Pons (tissue), 1 donor: ENCODE measurements at places on chromosomes 11 and 22.

DNA sequence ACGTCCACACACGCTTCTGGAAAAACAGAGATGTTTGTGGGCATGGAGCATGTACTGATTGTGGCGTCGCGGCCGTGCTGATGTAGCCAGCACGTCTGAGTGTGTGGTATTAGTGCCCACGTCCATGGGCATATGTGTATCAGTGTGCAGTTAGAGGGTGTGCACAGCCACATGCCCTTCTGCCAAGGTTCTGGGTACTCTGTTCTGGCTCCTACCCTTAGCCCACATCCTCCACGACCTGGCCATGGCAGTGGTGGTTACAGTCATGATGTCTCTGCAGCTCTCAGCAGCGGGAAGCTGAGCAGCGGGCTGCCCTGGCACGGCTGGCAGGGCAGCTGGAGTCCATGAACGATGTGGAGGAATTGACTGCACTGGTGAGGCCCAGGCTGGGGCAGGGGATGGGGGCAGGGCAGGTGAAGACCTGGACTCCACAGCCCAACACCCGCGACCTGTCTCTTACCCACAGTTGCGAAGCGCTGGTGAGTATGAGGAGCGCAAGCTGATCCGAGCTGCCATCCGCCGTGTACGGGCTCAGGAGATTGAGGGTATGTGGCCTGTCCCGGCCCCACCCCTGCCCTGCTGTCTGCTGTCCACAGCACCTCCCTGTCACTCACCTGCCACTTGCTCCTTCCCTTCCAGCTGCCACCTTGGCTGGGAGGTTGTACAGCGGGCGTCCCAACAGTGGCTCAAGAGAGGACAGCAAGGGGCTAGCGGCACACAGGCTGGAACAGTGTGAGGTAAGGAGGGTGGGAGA, 7.3 kb downstream of the SMTN start:
- DNase-seq = no peak

DNA sequence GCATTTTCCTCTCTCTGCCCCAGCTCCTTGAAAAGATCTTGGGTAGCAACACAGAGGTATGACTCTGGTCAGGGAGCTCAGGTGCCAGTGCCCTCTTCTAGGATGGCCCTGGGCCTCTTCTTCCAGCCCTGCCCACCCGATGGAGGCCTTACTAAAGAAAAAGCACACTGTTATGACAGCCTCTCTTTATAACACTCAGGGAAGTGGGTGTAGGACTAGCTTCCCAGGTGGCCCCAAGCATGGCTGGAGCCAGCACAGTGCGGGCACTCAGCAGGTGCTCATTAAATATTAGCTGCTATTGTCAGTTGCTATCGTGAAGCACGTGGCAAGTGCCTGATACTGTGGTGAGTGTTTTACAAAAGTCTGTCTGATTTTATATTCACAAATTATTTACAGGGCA, 127.2 kb upstream of the B3GAT1 start:
- DNase-seq = no peak

- DNase-seq = no peak
Measured at GRCh38 chr11:120121914-120122473, 15.9 kb downstream of the TRIM29 start.

GRCh38 chr11:46277313-46277621, 195 bp upstream of the CREB3L1 start:
- DNase-seq = no peak

GRCh38 chr22:38187413-38188212, 6.0 kb upstream of the PLA2G6 start:
- DNase-seq = no peak

DNA sequence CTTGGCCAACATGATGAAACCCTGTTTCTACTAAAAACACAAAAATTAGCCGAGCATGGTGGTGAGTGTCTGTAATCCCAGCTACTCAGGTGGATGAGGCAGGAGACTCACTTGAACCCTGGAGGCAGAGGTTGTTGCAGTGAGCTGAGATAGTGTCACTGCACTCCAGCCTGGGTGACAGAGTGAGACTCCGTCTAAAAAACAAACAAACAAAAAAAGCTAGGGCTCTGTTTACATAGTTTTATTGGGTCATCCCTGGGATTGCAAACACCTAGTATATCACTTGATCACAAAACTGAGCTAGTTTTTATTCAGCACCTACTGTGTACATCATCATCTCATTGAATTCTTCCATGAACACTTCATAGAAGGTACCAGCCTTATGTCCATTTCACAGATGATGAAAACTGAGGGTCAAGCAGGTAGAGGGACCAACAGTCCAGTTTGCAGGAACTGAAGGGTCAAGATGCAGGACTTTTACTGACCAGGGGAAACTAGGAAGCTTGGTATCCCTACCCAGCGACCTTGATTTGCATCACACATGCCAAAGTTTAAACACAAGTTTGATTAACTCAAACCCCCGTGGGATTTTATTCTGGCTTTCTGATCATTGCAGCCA, 9.2 kb upstream of the MRTFA start:
- DNase-seq = no peak

GRCh38 chr11:59206635-59207034, 6.1 kb downstream of the MPEG1 start:
- peak; percentile 76 for DNase-seq

DNA sequence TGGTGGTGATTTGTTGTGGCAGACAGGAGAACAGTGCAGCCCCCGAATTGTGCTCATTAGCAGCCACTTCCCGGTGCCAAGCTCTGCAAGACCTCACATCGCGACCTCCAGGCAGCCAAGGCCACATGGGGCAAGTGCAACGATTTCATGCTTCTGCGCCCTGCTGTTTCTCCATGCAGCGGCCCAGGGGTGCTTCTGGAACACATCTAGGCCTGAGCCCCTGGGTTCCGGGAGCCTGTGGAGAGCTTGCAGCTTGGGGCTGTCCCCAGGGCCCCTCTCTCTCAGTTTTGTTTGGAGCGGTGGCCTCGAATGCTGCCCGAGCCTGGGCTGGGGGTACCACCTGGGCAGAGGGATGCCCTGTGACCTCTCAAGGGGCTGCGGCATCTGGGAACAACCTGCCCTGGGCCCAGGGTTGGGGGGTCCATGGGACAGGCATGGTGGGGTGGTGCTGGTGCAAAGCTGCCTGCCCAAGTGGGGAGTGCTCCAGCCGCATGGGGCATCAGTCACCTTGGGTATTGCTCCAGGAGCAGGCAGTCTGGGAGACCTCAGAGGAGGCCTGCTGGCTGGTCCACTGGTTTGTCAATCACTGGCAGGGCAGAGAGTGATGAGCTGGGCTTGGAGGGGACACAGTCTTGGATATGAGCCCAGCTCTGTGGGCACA, 51.9 kb downstream of the TPCN2 start:
- no peak for DNase-seq

DNA sequence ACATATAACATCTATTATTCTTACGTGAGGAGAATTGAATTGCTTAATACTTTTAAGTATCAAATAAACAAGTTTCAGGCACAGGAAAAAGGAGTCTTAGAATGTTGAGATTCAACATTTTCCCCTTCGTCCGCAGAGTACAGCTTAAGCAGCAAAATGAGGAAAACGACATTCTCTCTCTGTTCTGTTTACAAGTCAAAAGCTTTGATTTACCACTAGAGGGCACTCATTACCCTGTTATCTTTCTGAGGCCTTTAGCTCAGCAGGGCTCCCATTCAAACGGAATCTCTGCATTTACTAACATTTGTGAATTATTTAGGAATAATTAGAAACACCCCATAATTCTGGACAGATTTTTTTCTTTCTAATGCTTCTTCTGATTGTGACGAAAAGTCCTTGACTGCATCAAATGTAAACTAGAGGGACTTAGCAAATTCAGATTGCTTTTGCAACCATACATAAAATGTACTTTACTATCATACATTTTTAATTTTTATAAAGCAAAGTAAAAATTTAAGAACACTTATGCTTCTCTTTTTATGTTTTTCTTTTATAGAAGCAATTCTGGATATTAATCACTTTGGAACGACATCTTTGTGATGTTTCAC, 75.0 kb downstream of the JRKL start:
- DNase-seq = peak; percentile 89

DNA sequence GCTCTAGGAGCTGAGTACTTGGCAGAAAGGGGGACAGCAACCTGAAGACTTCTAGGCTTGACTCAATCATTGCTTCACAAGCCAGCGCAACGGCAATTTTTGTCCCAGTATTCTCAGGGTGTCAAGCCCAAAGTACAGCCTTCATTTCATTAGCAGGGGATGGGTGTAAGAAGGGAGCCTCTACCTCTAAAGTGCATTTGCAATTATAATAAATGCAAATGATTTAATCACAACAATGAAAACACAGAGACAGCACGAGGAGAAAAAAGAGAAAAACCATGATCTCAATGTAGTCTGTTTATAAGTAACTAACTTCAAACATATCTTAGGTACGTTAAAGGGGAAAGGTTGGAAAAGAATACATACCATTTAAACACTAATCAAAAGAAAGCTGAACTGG, 34.7 kb downstream of the ZBTB44 start:
- DNase-seq = no peak

- no peak for DNase-seq
Measured at GRCh38 chr11:71341596-71341995, 89.2 kb upstream of the SHANK2 start.

DNA sequence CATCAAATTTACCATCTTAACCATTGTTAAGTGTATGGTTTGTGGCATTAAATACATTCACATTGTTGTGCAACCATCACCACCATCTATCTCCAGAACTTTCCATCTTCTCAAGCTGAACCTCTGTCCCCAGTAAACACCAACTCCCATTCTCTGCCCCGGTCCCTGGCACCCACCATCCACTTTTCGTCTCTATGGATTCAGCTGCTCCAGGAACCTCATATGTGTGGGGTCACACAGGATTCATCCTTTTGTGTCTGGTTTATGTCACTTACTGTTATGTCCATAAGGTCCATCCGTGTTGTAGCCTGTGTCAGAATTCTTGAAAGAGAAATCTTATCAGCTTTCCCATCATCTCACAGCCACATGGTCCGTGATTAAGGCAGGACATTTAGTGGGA, 16.3 kb downstream of the TSPAN32 start:
- DNase-seq = no peak

GRCh38 chr11:117195761-117196160, 3.4 kb upstream of the TAGLN start:
- no peak for DNase-seq

DNA sequence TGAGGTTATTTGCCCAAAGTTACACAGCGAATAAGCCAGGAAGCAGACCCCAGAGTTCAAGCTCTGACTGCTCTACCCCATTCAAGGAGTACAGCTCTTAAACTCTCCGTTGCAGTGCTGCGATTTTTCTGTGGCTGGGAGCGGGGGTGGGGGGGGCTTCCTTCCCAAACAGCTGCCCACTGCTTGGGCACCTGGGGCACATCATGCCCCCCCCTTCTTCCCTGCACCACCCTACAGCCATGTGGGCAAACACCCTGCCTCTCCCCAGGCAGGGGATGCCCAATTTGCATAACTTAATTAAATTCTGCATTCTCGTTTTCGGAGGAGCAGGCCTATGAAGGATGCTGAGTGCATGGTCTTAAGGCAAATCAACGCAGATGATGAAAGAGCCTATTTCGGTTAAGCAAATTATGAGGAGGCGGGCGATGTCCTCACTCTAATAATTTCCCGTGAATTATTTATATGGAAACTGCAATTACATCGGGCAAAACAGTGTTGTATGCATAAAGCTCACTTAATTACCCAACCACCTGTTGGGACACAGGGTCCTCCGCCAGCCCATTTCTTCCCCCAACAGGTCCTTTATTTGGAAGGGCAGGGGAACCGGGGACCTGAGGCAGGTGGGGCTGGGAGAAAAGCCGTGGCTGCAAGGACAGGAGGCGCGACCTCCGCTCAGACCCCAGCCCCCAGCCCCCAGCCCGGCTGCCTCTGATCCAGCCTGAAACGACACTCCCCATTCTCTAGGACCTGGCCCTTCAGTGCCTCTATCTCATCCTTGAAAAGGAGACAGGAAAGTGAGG, 610.5 kb downstream of the BUD13 start:
- no peak for DNase-seq

DNA sequence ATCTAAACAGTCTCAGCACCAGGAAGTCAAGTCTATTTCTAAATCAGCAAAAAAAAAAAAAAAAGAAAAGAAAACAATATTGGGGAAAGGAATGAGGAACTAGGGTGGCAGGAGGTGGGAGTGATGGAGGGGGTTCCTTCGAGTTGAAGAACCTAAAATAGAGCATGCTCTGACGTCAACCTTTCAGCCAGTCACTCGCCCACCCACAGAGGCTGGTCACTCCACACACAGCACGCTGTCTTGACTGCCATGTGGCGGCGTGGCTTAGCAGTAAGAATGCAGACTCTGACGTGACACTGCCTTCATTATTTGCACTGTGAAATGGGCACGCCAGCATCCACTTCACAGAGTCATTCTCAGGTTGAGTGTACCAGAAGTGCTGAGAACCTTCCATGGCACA, 48.3 kb downstream of the LARGE1 start:
- no peak for DNase-seq

- no peak for DNase-seq
Measured at GRCh38 chr11:69374946-69375310, 81.0 kb downstream of the MYEOV start.

DNA sequence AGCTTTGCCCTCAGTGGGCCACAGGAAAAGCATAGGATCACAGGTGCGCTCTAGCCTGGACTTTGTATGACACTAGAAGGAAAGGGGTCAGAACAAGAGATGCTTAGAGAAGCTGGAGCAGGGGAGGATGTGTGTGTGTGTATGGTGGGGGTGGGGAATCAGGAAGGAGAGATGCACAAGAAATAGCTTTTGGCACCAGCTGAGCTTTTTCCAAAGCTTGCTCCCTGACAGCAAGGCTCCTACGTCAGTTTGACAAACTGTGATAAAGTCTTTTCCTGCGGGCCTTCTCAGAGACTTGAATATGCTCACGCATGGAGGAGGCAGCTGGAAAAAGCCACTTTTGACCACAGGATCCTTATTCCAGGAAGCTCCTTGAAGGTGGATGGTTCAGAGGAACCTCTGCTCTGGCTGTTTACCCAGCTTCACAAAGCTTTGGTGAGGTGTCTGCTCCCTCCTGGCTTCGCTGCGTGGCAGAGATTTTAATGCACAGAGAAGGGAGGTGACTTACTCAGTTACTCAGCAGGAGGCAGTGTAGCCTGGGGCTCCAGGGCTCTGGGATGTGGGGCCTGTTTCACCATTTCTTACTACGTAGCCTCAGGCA, 3.9 kb downstream of the CDC42EP1 start:
- DNase-seq = peak; percentile 61

DNA sequence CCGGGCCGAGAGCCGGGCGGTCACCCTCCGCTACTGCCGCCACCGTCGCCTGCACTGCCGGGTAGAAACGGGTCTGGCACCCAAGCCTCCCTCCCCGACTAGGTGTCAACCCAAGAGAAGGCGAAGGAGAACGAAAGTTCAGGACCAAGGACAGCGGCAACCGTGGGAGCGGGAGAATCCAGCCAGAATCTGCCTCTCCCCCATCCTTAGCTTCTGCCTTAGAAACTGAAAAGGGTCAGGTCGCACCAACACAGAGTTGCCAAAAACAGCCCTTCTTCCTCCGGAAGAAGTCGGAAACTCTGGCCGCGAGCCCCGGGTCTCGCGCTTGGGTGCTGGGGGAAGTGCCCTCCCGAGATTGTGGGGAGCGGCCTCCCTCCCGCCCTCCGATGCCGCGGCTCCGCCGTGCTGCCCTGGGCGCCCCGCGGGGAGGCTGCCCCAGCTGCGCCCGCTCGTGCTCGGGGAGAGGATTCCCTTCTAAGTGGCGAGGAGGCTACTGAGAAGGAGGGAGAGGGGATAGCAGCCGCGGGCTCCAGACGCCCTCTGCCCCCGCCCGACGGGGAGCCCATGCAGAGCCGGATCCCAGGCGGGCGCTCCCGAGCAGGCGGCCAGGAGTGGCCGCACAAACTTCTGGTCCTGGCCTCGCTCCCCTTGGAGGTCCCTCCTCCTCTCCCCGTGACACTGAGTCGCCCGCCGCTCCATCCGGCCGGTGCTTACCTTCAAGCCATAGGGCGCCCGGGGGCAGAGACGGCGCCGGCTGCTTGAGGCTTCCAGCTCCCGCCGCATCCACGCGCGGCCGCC, 637 bp downstream of the DRD2 start:
- peak; percentile 64 for DNase-seq
